Fibroblast of lung (primary cell): ENCODE measurements at places on chromosomes 16 and 17.

GRCh38 chr16:30368122-30368791 lies 2.0 kb downstream of the TBC1D10B start:
- DNase-seq, result peak; percentile 45

GRCh38 chr17:66399441-66399840 lies 97.0 kb downstream of the PRKCA start:
- no peak for DNase-seq

DNA sequence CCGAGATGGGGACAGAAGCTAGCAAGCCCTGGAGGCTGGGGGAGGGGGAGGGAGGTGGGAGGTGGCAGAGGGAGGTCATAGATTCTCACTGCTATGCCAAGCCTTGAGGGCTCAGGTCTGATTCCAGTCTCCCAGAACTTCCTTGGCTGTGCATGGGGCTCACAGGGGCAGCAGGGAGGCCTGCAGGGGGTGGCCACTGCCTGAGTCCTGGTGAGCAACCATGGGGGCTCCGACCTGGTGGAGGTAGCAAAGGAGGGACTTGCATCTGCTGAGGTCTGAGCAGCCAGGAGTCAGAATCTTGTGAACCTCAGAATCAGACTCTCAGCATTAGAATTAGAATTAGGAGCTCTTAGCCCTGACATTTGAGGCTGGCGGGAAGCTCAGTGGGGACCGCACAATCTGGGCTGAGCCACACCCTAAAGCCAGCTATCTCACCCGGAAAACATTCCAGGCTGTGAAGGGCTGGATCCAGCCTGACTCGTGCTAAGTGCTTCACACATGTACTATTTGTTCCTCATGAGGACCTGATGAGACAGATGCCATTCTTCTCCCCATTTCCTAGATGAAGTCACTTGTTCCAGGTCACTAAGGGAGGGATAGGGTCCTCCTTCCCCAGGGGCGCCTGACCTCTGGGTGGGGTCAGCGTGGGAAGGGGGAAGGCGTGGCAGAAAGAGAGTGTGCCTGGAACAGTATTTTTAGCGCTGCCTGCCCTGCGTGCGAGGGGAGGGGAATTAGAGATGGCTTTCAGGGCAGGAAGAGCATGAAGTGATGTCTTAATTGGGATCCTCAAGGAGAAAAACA lies 17.3 kb upstream of the KCNJ12 start:
- DNase-seq, result no peak

- DNase-seq, result no peak
Measured at GRCh38 chr17:6497496-6498221, 53.4 kb downstream of the PIMREG start.

DNA sequence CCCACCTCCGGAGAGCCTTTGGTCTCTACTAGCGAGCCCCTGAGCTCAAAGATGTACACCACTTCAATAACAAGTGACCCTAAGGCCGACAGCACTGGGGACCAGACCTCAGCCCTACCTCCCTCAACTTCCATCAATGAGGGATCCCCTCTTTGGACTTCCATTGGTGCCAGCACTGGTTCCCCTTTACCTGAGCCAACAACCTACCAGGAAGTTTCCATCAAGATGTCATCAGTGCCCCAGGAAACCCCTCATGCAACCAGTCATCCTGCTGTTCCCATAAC lies 702 bp downstream of the SPN start:
- no peak for DNase-seq

- DNase-seq, result no peak
Measured at GRCh38 chr16:1538804-1539520, 5.5 kb downstream of the TMEM204 start.

- DNase-seq, result no peak
Measured at GRCh38 chr17:11719856-11720255, 121.6 kb downstream of the DNAH9 start.

DNA sequence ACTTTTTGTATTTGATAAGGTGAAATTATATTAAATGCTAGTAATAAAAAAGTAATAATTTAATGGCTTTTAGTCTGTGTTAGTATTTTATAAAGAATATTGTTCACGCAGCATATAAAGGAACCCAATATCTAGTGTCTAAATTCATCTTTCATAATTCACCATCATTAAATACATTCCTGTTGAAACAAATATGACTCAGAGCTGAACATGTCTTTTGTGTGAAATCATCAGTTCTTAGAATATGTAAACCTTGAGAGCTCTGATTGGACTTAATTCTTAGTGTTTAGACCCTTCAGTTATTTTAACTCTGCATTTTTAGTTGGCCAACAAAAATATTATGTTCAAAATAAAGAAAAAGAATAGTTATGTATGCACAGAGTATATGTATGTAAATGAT lies 71.8 kb downstream of the ABHD15 start:
- DNase-seq, result peak; percentile 47

DNA sequence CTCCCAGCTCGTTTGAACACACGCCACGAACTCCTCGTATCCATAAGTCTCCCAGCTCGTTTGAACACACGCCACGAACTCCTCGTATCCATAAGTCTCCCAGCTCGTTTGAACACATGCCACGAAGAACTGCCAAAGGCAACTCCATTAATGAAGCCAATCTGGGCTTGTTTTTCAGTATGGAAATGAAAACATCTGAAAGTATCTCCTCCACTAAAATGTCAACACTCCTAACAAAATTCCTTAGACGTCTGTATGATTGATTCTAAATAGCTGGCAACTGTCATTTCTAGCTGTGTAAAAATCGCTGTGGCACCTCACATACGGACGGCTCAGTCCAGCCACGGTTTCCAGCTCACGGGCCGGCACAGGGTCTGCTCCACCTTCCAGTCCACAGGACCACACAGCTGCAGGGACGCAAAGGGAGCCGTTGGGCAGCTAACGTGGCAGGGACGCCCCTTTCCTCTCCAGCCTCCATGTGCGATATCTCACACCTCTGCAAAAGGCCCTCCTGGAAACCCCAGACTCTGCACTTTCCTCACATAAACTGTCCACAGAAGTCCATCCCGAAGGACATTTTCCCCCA lies 67.1 kb upstream of the METRNL start:
- DNase-seq, result peak; percentile 38

DNA sequence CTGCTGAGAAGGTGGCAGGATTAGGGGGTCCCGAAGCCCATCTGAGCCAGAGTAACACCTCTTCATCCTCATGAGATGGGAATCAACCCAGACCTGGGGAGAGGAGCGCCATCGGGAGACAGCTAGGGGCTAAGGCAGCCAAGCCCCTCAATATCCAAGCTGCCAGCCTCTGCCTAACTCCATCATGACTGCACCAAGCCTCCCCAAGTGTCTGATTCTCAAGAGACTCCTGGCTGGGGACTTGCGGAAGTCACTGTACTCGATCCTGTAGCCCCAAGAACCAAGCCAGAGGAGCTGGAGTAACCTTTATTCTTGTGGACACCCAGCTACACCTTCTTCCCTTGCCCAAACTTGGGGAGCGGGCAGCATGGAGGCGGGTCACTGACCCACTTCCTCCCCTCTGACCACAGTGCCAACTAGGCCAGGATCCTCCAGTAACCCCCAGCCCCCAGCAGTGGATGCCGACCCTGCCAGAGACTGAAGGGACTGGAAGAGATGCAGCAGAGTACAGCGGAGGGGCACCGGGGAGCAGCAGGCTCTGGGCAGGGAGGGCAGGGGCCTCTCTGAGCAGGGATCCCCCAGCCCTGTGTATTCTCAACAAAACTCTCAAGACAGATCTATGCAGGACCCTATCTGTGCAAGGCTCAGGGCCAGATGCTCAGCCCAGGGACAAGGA lies 13.3 kb downstream of the HDAC5 start:
- DNase-seq, result no peak

DNA sequence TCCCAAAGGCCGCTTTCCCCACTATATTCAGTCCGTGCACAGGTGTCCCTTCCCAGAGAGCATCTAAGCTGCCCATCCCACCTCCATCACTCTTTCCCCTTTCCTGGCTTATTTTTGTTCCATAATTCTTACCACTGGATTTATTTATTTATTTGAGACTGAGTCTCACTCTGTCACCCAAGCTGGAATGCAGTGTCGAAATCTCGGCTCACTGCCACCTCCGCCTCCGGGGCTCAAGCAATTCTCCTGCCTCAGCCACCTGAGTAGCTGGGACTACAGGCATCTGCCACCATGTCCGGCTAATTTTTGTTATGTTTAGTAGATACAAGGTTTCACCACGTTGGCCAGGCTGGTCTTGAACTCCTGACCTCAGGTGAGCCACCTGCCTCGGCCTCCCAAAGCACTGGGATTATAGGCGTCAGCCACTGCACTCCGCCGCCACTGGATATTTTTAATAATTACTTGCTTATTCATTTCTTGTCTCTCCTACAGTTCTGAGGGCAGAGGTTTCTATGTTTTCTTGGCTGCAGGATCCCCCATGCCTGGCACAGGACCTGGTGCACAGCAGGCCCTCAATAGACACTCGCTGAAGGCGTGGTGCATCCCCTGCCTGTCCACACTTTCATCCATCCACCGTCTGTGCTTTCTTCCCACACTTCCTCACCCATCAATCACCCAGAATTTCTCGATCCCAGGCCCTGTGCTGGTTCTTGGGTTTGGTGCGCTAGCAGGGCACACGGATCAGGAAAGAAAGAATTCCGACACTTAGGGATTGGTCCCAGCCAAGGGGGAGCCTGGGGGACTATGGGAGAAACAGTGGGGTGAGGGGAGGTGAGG lies 9.9 kb upstream of the ADGRG1 start:
- DNase-seq, result no peak

- peak; percentile 87 for DNase-seq
Measured at GRCh38 chr17:72119873-72120641, 763 bp upstream of the SOX9 start.

- DNase-seq, result peak; percentile 69
Measured at GRCh38 chr17:65177901-65178300, 40.7 kb downstream of the RGS9 start.

DNA sequence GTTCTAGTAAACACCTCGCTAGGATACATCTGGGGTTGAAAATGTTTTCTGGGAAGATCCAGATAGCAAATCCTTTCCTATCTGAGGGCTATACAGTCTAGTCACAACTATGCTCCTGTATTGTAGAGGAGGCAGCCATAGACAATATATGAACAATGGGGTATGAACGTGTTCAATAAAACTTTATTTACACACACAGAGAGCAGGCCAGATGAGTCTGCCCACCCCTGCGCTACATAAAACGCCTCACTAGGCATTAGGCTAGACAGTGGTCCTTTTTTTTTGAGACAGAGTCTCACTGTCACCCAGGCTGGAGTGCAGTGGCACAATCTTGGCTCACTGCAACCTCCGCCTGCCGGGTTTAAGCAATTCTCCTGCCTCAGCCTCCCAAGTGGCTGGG lies 11.1 kb downstream of the USP36 start:
- DNase-seq, result no peak

- DNase-seq, result no peak
Measured at GRCh38 chr16:4513086-4513860, 25.3 kb downstream of the CDIP1 start.

- peak; percentile 74 for DNase-seq
Measured at GRCh38 chr17:33779234-33779591, 475.9 kb upstream of the CCL2 start.

GRCh38 chr17:797236-797840 lies 15.2 kb downstream of the MRM3 start:
- no peak for DNase-seq

DNA sequence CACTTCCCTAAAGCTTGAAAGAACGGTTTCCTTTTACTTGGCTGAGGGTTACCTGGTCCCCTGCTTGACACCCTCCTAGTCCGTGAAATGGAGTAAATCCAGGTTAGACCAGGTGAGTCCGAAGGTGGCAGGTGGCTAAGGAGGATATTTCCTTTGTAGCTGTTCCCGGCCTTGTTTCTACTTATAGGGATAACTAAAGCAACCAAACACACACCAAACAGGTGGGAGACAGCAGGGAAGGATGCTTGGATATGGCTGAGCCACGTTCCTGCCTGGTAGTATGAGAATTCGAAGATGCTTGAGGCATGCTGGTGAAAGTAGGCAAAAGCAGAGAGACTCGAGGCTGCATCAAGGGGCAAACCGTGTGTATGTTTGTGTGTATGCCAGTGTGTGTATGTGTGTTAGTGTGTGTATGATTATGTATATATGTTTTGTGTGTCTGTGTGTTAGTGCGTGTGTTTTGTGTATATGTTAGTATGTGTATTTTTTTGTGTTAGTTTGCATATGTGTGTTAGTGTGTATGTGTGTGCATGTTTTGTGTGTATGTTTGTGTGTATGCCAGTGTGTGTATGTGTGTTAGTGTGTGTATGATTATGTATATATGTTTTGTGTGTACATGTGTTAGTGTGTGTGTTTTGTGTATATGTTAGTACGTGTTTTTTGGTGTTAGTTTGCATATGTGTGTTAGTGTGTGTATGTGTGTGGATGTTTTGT lies 28.9 kb downstream of the RBFOX1 start:
- DNase-seq, result no peak

DNA sequence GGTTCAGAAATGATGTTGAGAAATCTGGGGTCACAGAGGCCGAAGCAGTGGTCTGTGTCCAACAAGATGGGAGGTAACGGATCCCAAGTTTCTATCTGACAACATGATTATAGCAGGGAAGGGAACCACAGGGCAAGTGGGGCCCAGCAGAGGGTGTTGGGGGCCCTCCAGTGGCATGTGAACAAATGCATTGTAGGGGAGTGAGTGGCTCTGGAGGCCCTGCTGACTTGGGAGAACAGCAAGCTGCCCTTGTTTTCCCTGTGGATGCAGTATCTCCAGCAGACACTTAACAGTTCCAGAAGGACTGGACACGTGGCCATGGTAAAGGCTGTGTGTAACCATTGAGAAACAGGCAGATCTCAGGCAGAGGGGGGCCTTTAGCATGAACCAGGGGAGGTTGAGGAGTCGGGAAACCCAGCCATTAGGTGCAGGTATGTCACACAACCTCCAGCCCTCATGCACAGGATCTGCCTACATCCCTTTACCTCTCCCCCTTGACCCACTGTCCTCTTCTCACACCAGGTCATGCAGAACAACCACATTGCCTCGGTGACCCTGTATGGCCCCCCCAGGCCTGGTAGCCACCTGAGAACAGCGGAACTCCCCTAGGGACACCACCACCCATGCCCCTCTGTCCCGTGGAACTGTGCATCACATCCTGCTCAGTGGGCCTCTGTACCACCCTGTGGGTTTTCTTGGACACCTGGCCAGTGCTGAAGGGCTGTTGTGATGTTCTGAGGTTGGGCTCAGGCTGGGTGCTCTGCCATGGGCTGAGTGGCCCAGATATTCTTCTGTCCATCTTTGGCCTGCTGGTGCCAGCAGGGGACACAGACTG lies 4.1 kb downstream of the B3GNT9 start:
- DNase-seq, result no peak

GRCh38 chr16:72657791-72658190 lies 390.1 kb downstream of the ZFHX3 start:
- no peak for DNase-seq

- no peak for DNase-seq
Measured at GRCh38 chr16:10685709-10686108, 9.0 kb downstream of the TEKT5 start.
